NCI-H1930 (cell line): ENCODE measurements at places on chromosomes 16 and 17.

DNA sequence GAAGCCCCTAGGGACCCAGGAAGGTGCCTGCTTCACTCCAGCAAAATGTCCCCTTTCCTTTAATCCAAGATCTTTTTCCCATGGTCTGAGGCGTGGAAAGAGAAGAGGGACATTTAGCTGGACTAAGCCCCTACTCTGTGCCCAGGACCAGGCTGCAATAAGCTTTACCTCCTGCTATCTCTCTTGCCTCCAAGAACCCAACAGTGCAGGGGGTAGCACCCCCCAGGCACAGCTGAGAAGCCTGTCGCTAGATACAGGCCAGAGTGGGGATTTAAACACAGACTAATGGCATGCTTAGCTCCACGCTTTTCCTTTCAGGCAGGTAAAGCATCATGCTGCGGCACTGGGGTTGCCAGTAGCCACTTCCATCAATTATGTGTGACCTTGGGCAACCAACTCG, 24.5 kb upstream of the CCL1 start:
- DNase-seq: no peak

- no peak for DNase-seq
These were observed 1.9 kb upstream of the HOXB5 start for GRCh38 chr17:48595278-48595999.

- DNase-seq: peak; percentile 48
These were observed 22.2 kb downstream of the TRPV3 start for GRCh38 chr17:3535253-3535995.

DNA sequence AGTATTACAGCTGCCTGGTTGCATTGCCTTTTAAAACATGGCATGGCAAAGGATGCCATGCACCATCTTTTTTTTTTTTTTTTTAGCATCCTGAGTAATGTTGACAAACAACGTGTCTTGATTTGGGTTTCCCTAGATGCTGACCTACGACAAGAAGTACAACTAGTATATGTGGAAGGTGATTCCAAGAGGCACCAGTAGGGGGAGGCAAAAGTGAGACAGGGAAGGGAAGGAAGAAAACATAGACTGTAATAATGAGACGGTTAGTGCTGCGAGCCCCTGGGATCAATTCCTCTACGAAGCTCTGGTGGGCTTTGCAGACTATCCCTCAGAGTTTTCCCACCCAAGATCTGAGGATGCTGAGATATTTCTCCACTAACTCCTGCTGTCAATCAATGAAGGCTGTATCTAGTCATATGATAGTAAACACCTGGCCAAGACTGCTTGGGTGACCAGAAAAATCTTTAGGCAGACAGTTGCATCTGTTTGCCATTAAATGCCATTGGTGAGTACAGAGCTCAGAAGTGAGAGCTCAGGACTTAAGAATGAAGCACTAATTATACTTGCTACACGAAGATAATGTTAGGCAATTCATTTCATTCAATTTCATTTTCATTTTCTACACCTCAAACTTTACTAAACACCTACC, 458.6 kb upstream of the GOT2 start:
- DNase-seq: no peak

- DNase-seq: no peak
These were observed 43.7 kb downstream of the WDR45B start for GRCh38 chr17:82604532-82604931.
